ENCODE measurements at places on chromosomes 12 and 14.

DNA sequence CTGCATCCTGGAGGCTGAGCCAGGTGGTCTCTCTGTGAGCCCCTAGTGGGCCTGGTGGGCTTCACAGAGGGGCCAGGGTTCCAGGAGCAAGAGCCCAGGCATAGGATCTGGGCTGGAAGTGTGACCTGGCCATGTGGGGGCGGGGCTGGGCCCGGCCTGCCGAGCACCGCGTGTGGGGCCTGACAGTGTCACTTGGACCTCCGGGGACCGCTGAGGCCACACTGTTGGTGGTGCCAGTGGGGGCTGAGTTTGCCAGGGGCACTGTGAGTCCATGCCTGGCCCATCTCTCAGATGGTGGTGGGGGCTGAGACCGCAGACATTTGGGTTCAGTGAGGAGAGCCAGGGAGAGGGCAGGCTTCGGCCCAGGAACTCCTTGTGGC lies 5.2 kb downstream of the FBRSL1 start:
- DNase-seq: no peak

GRCh38 chr12:92143258-92143657 lies 2.4 kb downstream of the BTG1 start:
- DNase-seq: peak; percentile 13

DNA sequence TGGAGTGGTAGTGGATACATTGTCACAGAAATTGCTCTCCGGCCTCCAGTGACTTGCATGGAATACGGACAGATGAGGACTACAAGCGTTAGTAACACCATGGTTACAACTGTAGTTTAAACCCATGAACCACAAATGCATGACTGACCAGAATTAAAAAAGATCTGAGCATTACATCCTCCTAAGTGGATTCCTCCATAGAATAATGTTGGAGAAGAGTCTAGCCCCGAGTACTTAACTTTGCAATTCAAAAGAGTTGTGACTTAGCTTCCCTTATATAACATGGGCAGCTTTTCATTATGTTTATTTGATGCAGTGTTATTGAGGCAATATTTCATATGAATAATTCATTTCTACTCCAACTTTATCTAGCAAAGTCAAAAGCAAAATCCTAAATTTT lies 457.2 kb upstream of the TMPO start:
- DNase-seq: no peak

DNA sequence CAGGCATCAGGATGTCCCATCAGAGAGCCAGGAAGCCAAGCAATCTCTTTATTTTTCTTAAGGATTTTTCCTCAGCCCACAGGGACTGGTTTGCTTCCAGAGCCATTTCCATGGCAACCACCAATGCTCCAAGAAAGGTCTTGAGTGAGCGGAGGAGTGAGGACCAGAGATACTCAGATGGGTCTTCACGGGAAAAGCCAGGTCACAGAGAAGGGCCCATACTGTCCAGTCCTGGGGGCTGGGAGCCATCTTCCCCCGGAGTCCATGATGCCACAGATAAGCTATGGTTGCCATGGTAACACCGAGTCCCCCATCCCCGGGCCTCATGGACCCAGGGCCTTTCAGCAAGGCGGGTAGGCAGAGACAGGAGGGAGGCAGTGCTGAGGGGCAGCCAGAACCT lies 28.6 kb downstream of the CMKLR1 start:
- no peak for DNase-seq

DNA sequence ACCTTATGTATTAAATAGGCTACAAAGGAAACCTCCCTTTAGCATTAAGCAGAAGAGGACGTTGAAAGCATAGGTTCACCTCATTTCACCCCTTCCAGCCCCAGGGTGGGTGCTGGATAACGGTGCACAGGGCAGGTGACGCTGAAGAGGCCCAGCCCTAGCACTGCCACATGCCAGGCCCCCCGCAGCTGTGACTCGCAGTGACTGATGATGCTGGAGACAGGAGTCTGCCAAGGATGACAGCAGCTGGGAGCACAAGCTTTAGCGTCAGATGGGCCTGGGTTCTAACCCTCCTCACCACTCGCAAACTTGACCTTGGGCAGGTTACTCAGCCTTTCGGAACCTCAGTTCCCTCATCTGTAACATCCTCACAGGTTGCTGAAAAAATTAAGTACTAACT lies 76.7 kb downstream of the TBK1 start:
- DNase-seq: peak; percentile 33

DNA sequence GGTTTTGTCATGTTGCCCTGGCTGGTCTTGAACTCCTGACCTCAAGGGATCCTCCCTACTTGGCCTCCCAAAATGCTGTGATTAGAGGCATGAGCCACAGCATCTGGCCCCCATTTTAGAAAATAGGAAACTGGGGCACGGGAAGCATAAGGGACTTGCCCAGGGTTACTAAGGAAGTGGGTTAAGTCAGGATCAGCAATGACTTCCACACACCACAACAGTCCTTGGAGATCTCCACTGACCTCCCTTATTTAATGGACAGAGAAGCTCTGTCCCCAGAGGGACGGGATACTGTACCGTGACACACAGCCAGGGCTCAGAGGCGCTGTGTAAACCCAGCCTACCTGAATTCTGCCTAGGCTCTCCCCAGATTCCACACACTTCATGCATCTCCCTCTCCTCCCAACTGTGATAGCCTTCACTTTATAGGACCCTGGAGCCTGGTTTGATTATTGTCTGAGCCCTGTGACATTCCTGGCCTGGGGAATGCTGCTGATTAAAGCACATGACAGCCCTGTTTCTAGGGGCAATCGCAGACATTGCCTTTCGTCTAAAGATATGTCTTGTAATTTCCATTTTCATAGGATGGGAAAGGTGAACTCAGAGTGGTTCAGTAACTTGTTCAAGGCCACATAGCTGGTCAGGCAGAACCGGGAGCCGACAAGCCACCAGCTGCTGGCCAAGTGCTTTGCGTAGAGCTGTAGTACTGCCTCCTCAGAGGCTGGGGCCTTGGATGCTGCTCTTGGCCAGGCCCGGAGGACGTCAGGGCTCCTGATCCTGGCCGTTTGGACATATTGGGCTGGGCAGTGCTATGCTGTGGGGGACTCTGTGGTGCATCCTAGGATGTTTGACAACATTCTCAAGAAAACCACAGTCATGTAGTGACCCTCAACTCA lies 20.8 kb downstream of the SERPINA1 start:
- DNase-seq: no peak

GRCh38 chr12:53071591-53072551 lies 7.3 kb downstream of the SPRYD3 start:
- DNase-seq: no peak

GRCh38 chr12:57085999-57086492 lies 2.9 kb upstream of the NAB2 start:
- peak; percentile 38 for DNase-seq

DNA sequence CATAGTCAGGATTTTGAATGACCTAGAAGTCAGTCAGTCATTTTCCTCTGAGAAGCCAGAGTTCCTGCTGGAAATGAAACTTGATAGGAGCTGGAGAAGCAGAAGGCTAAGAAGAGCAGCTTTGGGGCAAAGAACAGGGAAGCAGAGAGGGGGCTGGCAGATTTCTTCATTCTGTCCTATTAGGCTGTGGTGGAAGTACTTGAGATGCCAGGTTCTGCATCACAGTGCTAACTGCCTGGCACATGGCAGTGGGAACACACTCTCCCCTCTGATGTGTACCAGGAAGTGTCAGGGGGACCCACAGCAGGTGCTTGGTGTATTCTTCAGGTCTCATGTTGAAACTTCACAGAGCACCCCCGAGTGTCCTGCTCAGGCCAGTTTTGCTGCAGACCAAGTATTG lies 61.0 kb downstream of the SUSD6 start:
- no peak for DNase-seq

- DNase-seq: peak; percentile 97
Observed at GRCh38 chr12:14952299-14952921, 9.0 kb downstream of the ARHGDIB start.

GRCh38 chr12:72995616-72996015 lies 723.4 kb downstream of the TRHDE start:
- DNase-seq: no peak

- no peak for DNase-seq
Observed at GRCh38 chr12:125110641-125111360, 45.6 kb downstream of the AACS start.

GRCh38 chr14:104678346-104678745 lies 11.1 kb upstream of the INF2 start:
- DNase-seq: no peak

- peak; percentile 71 for DNase-seq
Observed at GRCh38 chr12:95205685-95206084, 11.6 kb downstream of the FGD6 start.

DNA sequence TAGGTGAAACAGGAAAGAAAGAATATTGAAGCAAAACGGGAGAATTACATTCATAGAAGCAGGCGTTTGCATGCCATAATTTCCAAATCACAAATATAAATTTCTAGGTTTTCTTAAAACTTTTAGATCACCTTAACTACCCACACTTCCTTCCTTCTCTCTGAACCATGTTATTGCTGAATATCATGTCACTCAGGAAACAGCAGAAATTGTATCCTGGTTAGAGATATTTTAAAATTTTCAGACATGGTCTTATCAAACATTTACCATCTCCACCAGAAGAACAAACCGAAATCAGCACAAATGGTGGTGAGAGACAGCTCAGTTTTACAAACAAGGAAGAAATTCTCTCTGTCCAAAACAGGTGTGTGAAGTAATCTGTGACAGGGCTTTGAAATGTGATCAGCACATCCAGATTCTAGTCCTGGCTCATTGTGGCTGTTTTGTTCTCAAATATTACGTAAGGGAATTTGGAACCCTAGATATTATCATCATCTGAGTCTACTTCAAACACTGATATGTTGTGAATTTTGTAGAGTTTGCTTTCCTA lies 16.3 kb downstream of the TESPA1 start:
- DNase-seq: no peak

- no peak for DNase-seq
Observed at GRCh38 chr12:268483-268840, 5.8 kb upstream of the SLC6A13 start.

DNA sequence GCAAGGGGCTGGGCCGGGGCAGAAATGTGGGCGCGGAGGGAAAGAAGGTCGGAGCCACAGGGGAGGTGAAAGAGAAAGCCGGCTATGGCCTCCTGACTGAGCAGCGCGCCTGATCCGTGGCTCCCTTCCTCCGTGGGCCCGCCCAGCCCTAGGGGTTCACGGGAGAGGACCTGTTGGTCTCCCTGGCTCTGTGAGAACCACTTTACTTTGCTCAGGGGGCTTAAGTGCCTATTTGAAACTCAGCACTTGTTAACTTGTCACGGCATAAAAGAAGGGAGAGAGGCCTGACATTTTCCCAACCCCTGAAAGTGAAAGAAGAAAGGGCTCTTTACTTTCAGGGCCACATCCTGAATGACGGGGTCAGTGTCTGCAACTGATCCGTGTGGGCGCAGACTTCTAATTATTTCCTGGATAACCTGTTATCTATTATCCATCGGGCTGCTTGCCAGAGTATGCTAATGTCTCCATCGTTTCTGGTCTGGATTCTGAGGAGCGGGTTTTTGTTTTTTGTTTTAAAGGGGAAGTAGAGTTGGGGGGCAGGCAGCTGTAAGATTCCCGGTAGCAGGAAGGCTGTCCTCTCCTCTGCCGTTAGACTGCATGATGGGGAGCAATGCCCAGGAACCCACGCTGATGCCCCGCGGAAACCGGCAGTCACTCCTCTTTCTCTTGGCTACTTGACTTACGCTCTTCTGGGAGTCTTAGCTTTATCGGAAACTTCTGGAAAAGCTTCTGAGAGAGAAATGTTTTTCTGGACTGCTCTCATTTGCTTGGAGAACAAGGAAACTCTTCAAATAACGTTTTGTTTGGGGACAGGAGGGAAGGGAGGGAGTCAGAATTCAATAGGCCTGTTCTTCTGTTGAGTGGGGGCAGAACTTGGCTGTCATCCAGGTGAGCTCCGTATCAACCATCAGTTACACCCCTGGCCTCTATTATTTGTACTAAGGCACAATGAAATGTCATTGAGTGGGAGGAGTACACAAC lies 127.7 kb upstream of the MAX start:
- peak; percentile 85 for DNase-seq

GRCh38 chr12:77042833-77043232 lies 22.5 kb downstream of the E2F7 start:
- DNase-seq: no peak

GRCh38 chr12:62933220-62933601 lies 1.7 kb downstream of the PPM1H start:
- DNase-seq: peak; percentile 63

- DNase-seq: no peak
Observed at GRCh38 chr14:76585616-76586015, 175.7 kb upstream of the VASH1 start.

DNA sequence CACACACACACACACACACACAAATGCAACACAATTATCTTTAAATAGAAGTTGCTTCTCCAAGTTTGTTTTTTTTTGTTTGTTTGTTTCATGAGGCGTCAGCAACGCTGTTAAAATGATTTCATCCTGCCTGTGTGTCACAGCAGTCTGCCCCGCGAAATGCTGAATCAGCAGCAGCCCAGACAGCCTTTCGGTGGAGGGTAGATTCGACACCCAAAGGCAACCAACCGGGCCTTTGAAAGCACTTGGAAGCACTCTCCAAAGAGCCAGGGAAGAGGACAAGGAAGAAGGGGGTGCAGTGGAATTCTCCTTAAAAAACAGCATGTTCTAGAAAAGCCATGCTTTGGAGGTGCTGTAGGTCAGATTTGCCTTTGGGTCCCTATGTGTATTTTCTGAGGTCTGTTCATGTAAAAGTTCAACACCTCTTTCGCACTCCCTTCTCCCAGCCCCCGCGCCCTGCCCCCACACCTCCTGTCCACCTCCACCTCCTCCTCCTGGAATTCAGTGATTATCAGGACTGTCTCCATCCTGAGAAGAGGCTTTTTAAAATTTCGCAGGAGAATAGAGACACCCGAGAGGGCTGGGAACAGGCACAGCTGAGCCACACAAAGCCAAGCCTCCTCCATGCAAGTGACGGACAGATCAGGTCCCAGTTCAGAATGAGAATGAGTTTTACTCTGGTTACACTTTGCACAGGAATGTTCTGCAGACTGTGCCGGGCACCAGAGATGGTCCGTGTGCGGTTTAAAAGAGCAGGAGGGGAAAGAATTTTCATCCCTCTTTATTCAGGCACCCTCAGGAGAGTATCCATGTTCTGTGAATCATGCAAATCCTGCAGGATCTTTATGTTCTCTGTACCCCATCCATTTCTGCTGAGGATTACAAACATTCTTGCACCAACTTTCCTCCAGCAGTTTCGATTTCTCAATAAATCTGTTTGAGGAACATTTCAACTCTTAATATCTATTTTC lies 177.9 kb downstream of the ETV6 start:
- DNase-seq: peak; percentile 39

- DNase-seq: no peak
Observed at GRCh38 chr14:23441076-23441475, 5.6 kb upstream of the MYH7 start.

DNA sequence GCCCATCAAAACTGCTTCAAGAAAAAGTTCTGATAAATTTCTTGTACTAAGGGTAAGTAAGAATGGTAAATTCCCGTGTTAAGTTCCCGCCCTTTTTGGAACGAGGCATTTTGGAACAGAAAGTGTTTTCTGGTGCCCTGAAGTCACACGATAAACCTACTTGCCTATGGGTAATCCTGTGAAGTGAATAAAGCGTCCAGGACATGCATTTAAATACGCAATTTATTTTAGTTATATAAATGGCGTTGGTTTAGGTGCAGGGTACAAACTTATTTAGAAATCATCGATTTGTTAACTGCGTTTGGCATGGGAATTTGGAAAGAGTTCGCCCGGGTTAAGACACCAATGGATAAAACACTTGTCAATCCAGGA lies 715 bp upstream of the RAP1B start:
- no peak for DNase-seq

GRCh38 chr12:12791756-12792369 lies 6.4 kb downstream of the APOLD1 start:
- DNase-seq: peak; percentile 11
